ENCODE measurements at places on chromosomes 2 and 18. TPM values are rescaled to one million over a fixed set of nuclear protein-coding genes. Genes with fewer than 3 reads are reported as not detected.

GRCh38 chr2:121038031-121038430 lies 247.0 kb downstream of the TFCP2L1 start:
- no peak overlapping the region for H3K4me3 ChIP-seq
- H3K27ac ChIP-seq: no peak overlapping the region
- no peaks in the 10 kb centered on the region for H3K36me3 ChIP-seq
- no peak for DNase-seq

DNA sequence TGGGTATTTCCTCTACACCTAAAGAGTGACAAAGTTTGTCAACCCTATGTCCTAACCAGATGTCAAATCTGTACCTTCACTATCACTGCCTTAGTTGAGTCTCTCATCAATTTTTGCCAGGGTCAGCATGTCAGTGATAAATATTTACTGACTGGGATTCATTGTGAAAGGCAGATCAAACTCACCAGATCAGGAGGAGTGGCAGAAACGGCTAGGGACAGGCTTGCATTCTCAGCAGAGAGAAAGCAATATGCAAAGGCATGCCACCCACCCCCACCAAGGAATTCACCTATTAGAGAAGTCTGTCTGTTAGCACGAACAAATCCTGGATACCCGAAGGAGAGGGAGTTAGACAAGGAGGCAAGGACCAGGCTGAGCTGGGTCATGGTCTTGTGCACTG lies 62.6 kb downstream of the PTPN2 start:
- no peak overlapping the region for H3K27ac ChIP-seq
- no peak overlapping the region for H3K4me3 ChIP-seq
- H3K4me1 ChIP-seq: peaks cover 24% of the 10 kb centered on the region
- H3K27me3 ChIP-seq: no peaks in the 10 kb centered on the region
- peaks cover 19% of the 10 kb centered on the region for H3K36me3 ChIP-seq

FAM124B gene
- total RNA-seq: 0.46 TPM

- DNase-seq: no peak
- no peak overlapping the region for H3K27ac ChIP-seq
- peaks cover 14% of the 10 kb centered on the region for H3K4me1 ChIP-seq
- no peak overlapping the region for H3K4me3 ChIP-seq
- no peaks in the 10 kb centered on the region for H3K27me3 ChIP-seq
- peaks cover 2% of the 10 kb centered on the region for H3K36me3 ChIP-seq
These were observed 148.3 kb downstream of the PLCL1 start for GRCh38 chr2:197952540-197953202.

DNA sequence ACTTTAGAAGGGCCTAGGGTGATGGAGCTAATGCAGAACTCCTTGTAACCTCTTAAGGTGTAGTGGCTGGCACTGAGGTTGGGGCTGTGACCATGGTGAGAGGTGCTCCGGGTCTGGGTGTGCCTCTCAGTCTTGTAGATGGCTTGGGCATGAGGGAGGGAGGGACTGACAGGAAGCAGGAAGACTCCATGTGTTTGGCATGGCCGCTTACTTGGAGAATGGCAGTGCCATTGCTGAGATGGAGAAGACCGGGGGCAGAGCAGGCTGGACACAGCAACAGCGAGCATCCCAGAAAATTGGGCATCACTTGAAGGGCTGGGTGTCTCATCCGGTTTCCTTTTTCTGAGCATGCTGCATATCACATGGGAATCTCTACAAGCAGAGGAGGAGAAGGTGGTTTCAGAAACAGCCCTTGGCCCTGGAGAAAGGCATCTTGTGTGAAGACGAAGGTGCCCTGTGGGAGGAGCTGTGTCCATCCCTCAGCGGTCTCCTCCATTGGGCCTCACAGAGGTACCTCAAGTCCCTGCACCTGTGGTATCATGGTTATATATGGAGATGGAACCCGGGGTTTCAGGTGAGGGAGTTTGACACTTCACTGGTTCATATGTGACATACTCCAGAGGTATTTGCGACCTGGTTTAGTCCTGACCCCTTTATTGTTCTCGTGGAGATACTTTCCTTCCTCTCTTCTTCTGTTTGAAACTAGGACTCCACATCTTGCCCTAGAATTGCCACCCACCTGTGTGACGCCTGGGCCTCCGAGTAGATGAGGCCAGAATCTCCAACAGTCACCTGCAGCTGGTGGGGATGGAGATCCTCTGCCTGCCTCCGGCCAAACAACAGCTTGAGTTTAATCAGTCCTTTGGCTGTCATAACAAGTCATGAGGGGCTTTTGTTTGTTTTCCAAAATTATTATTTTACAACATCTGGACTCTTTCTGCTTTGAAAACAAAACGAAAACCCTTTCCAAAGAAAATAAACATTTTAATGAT lies 45.6 kb downstream of the INPP4A start:
- peak overlapping the region; percentile 58 for H3K27ac ChIP-seq
- peaks cover 68% of the 10 kb centered on the region for H3K4me1 ChIP-seq
- H3K4me3 ChIP-seq: no peak overlapping the region
- H3K36me3 ChIP-seq: peaks cover 28% of the 10 kb centered on the region
- no peak for DNase-seq

ARHGAP15 gene
- total RNA-seq: 47.0 TPM

DNA sequence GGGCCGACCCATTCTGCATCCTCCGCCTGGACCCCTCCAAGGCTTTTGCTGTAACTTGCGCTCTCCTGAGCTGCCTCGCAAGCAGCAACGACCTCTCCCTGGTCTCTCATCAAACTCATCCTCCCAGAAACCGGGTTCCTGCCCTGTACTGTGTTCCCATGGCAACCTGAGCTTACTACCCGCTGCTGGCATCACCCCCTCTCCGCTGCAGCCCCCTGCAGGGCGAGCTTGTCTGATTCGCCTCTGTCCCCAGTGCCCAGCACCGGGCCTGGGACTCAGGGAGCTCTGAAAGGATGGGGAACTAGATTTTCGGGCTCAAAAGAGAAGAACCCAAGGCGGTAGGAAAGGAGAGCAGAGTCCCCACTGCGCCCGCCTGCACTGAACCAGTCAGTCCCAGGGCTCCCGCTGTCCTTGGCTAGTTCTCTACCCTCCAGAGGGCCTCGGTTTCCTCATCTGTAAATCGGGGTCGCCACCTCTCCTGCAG lies 463 bp downstream of the HS1BP3 start:
- H3K27me3 ChIP-seq: no peaks in the 10 kb centered on the region
- H3K36me3 ChIP-seq: no peaks in the 10 kb centered on the region
- H3K27ac ChIP-seq: peak overlapping the region; percentile 28
- DNase-seq: no peak
- peaks cover 17% of the 10 kb centered on the region for H3K4me1 ChIP-seq
- peak overlapping the region; percentile 88 for H3K4me3 ChIP-seq

DNA sequence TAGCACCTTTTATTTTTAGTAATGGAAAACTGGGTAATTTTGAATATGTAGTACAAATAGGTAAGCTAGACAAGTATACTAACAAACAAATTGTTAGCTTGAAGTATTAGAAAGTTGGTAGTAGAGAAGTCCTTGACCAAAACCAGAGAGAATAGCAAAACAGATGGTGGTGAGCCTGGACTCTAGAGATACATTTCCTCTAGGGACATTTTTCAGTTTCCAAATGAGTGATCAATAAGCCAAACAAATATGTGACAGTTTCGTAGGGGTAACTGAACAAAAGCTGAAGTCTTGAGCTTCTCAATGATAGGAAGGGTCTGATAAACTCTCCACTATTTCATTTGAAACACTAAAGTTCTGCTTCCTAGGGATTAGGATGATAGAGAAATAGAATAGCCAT lies 692.0 kb upstream of the FAM98A start:
- H3K36me3 ChIP-seq: no peaks in the 10 kb centered on the region
- H3K4me3 ChIP-seq: no peak overlapping the region
- DNase-seq: no peak
- no peaks in the 10 kb centered on the region for H3K4me1 ChIP-seq
- no peak overlapping the region for H3K27ac ChIP-seq

VWA3B gene
- total RNA-seq: not detected

- H3K27me3 ChIP-seq: no peaks in the 10 kb centered on the region
- no peak overlapping the region for H3K4me3 ChIP-seq
- H3K4me1 ChIP-seq: no peaks in the 10 kb centered on the region
- no peak overlapping the region for H3K27ac ChIP-seq
These were observed 28.9 kb upstream of the FBLN7 start for GRCh38 chr2:112109278-112109677.

STEAP3 gene
- 0.60 TPM for total RNA-seq

KIF5C gene
- total RNA-seq: 15.3 TPM

GRCh38 chr2:45273412-45274249 lies 264.4 kb upstream of the SIX2 start:
- no peaks in the 10 kb centered on the region for H3K4me1 ChIP-seq
- no peak overlapping the region for H3K4me3 ChIP-seq
- peaks cover 6% of the 10 kb centered on the region for H3K27me3 ChIP-seq
- DNase-seq: no peak

DNA sequence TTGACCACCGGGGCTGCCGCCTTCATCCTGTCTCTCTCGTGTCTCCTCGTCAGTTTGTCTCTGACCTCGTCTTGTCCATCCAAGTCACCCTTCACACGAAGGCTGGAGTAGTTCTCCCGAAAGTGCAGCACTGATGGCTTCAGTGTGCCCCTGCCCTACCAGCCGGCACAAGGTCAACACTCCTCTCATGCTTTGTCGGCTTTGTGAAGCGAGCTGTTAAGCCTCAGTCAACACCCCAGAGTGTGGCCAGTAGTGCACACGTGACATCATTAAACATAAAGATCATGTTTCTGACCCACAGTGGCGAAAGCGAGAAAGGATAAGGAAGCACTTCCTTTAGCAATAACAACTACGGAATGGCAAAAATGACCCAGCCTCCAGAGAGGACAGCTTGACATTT lies 23.2 kb downstream of the ACKR3 start:
- no peaks in the 10 kb centered on the region for H3K36me3 ChIP-seq
- no peak overlapping the region for H3K4me3 ChIP-seq
- DNase-seq: no peak
- no peak overlapping the region for H3K27ac ChIP-seq

GKN1 gene
- total RNA-seq: not detected

FBXO36 gene
- 1.3 TPM for total RNA-seq

DNA sequence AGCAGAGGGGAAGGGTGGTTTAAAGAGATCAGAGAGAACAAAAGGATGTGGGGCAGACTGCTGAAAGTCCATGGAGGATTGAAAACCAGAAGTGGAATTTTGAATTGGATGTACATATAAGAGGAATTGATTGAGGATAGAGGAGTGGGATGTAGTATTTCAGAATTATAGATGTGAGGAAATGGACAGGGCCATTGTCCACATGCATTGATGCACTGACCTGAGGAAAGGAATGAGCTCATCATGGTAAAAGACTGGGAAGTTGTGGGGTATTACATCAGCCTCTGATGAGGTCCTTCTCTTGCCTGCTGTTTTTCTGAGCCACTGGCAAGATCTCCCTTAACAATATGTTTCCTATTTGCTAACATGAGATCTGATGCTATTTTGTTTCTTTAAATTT lies 365.7 kb upstream of the FANCL start:
- H3K4me3 ChIP-seq: no peak overlapping the region
- no peak overlapping the region for H3K27ac ChIP-seq
- no peaks in the 10 kb centered on the region for H3K4me1 ChIP-seq
- H3K36me3 ChIP-seq: no peaks in the 10 kb centered on the region
- no peak for DNase-seq

DNA sequence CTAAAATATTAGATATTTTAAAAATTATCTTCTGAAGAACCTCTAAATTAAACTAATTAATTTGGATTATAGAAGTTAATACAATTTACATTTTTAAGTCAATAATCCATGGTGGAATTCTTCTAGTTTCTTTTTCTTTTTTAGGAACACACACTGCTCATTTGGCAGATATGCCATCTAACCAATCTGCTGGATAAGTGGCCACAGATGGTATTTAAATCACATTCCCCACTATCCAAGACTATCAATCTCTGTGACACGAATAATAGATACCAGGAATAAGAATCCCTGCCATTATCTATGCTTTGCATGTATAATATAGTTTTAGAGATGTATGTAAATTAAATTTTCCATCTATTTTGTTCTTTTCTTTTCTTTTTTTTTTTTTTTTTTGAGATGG lies 58.5 kb downstream of the CABYR start:
- no peak for DNase-seq
- no peaks in the 10 kb centered on the region for H3K36me3 ChIP-seq
- peaks cover 4% of the 10 kb centered on the region for H3K27me3 ChIP-seq
- H3K27ac ChIP-seq: no peak overlapping the region
- no peak overlapping the region for H3K4me3 ChIP-seq

DNA sequence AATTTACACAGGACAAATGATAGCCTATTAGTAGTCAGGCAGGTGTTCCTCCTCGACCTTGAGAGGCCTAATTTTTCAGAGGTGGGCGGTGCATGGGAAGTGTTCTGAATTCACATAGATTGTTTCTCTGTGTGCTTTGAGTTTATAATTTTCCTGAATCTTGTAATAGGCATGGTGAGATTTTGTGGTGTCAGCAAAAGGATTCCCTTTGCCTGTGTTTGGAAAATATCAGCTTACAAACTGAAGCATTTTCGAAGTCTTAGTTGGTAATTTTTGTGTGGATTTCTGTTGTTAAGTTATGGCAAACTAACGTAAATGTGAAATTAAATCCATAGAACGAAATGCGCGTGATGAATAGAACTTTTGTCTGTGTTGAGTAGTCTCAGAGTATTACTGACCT lies 194.0 kb upstream of the RBMS1 start:
- no peak overlapping the region for H3K4me3 ChIP-seq
- no peaks in the 10 kb centered on the region for H3K4me1 ChIP-seq
- H3K27me3 ChIP-seq: no peaks in the 10 kb centered on the region
- no peak overlapping the region for H3K27ac ChIP-seq
- no peak for DNase-seq
- H3K36me3 ChIP-seq: no peaks in the 10 kb centered on the region

CLEC4F gene
- total RNA-seq: not detected

DNA sequence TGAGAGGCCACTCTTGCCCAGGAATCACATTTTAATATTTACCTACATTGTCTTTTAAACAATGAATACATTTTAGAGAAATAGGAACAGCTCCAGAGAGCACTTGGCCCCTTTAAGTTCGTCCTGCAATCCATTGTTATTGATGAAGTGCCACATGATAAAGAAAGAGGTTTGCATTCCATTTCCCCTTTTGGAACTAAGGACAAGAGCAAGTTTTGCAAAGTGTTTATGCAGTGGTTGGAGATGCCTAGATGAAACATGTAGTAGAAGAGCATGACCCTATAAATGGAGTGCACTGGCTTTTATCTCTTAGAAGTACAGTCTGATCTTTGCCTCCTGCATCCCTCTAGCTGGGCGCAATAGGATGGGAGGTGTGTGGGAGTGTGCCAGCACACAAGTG lies 118.7 kb upstream of the CNTNAP5 start:
- H3K27ac ChIP-seq: no peak overlapping the region
- H3K27me3 ChIP-seq: no peaks in the 10 kb centered on the region
- no peaks in the 10 kb centered on the region for H3K4me1 ChIP-seq
- no peak for DNase-seq
- H3K36me3 ChIP-seq: no peaks in the 10 kb centered on the region
